ENCODE measurements at places on chromosomes 4 and X.

DNA sequence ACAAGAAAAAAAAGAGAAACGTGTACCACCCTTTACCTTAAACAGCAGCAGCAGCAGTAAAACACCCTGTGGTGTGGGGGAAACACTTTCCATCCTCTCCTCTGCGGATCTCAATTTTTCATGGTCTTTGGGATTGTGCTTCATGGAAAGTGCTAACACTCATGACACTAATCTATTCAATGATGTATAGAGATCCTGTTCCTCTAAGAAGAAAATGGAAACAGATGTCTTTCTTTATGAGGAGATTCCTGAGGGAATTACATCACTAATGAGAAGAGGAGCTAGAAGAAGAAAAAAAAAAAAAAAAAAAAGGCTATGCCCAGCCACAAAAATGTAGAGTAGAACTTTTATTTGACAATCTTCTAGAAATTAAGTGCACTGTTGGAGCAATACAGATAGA lies 62.9 kb upstream of the NDST3 start:
- DNase-seq = peak; percentile 89

DNA sequence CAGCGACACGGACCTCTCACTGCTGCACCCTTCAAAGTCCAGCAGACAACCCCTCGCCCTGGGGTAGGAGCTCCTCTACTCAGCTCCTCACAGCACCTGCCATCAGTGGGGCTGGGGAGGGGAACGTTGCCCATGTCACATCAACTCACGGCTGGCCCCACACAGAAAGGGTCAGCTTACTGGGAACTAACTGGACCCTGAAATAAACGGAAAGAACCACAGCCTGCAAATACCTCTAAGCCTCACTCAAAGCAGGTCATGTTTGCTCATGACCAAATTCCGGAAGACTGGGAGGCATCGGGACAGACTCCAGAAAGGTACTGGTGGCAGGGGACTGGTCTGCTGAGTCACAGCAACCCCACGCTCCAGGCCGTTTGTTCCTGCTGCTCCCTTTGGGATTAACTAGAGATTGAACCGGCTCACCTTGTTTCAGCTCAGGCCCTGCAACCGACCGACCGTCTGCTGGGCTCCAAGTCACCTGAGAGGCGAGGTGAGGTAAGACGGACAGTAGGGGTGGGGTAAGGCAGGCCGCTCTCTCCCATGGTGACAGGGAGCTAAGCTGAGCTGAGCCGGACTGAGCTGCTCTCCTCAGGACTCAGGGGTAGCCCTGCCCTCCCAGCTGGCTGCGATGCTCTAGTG lies 5.6 kb downstream of the G6PD start:
- no peak for DNase-seq

GRCh38 chr4:94354474-94354896 lies 11.8 kb upstream of the HPGDS start:
- DNase-seq = no peak

DNA sequence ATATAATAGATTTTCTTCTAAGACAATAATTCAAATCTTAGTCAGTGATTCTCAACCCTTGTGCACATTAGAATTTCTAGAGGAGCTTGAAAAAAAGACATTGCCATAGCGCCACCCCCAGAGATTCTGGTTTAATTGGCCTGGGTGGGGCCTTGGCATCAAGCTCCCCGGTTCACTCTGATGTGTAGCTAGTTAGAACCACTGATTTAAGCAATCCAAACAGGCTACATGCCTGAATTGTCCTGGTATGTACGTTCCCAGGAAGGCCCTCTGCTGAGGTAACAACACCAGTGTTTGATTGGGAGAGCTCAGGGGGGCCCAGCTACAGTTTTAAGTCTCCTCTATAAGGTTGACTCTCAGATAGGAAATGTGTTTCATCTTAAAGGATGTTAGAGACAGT lies 1.3 kb upstream of the ATP10D start:
- DNase-seq = no peak

DNA sequence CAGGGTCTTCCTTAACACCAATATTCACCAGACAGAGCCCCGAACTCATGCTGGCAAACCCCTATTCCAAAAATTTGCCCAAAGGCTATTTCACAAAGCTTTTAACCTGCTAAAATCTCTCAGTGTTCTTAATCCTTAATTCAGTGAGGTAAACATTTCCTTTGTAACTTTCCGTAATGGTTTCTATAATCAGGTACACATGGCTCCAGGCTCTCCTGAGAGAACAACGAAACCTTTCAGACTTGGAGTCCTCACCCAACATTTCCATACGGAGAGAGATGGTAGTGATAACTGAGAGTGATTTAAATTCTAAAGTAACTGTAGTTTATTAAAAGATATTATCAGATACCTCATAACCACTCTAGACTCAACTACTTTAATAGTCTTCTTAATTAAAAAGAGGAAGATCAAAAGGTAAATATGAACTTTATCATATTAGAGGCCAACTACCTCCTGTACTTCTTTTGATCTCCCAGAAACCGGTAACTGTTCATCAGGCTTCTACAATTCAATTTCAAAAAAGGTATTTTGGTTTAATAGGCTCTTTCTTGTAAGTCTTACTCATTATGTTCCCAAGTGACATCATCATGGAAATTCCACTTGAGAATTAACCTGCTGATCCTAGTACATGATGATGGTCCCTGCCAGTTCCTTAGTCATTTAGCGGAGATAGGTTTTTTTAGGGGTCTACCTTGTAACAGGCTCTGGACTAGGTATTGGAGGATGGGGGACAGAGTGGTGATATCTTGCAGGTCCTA lies 91.4 kb upstream of the UCP1 start:
- no peak for DNase-seq

DNA sequence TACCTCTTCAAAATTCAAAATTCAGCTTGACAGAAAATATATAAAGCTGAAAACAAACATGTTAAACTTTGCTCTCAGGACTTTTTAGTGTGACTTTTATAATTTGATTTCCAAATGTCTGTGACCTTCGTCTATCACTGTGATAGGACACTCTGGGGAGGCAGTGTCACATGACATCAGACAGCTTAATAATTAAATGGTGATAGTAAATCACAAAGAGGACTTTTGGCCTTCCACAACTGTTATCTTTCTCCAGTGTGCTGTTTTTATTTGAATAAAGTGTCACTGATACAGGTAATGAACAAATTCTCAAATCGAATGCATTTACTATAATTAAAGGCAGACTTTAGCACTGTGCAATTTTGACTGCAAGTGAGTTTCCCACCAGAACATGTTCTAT lies 83.1 kb downstream of the MID1 start:
- no peak for DNase-seq

- no peak for DNase-seq
These were observed 33.5 kb upstream of the IGSF1 start for GRCh38 chrX:131322651-131323050.

GRCh38 chr4:66182636-66183035 lies 512.3 kb upstream of the EPHA5 start:
- no peak for DNase-seq

DNA sequence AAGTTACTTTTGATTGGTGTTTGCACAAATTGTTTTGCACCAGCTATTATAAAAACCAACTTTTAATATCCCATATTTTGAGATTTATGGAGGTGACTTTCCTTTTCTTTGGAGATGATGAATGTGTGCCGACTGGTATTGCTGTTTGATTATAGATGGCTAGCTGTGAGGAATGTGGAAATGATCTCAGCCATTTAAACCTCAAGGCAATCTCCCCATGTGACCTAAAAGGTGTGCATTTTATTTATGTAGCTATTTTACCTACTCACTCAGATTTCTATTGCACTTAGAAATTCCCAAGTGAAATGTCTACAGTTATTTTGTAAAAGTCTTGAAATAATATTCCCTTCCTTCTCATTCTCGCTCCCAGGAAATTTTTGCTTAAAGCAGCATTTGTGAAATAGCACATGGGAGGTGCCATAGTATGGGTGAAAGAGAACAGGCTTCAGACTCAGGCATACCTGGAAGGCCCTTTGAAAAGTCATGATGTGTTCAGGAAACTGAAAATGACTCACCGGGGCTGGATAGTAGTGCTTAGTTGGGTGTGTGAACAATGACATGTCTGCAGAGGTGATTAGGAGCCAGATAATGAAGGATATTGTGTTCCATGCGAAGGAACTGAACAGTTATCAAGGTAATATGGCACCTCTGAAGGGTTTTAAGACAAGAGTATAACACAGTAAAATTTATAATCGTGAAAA lies 247.6 kb downstream of the CBLL2 start:
- no peak for DNase-seq
